Effector memory CD8-positive, alpha-beta T cell (primary cell): ENCODE measurements at places on chromosomes 12 and 14.

- DNase-seq, result no peak
Observed at GRCh38 chr14:36471431-36471830, 48.6 kb downstream of the NKX2-1 start.

DNA sequence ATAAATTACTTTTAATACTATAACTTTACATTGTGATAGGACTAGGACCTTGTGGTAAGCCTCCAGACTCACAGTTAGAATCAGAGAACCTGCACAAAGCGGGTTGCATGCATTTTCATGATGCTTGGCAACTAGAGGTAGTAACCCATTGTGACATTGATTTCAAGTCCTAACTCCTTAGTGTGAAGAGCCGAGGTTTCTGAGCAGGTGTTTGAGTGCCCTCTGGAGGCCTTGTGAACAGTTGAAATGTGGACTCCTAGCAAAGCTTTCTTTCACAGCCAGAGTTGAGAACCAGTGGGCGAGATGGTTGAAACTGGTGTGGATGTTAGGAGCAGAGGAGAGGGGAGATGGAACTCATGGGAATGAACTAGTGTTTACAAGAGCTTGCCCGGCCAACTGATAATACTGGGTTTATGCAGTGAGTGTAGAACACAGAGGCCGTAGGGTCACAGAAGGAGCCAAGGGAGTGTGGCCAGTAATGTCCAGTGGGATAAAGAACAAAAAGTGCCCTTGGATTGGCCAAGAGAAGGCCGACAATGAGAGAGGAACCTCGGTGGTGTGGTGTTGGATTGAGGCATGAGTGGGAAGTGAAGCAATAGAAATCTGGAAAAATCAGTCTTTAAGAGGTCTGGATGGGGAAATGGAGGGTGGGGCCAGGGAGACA is 10.9 kb downstream of the ZNF664 start:
- peak; percentile 26 for DNase-seq

DNA sequence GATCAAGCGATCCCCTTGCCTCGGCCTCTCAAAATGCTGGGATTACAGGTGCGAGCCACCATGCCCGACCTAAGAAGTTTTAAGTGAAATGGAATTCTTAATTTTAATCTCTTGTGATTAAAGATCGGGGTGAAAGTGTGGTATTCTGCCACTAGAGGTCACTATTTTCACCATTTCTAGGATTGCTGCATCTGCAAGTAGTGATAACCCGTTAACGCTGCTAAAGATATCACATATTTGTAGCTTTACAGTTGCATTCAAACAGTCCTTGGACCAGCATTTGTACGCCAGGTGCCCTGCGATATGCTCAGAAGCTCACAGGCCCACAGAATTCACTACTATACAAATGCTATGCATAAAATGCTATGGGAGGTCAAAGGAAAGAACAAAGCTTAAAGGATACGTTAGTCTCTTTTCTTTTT is 19.3 kb downstream of the CCDC62 start:
- DNase-seq, result peak; percentile 22

GRCh38 chr14:29271669-29272068 is 505.1 kb downstream of the FOXG1 start:
- no peak for DNase-seq
